T-helper 17 cell (primary cell): ENCODE measurements at places on chromosomes 2 and 18.

DNA sequence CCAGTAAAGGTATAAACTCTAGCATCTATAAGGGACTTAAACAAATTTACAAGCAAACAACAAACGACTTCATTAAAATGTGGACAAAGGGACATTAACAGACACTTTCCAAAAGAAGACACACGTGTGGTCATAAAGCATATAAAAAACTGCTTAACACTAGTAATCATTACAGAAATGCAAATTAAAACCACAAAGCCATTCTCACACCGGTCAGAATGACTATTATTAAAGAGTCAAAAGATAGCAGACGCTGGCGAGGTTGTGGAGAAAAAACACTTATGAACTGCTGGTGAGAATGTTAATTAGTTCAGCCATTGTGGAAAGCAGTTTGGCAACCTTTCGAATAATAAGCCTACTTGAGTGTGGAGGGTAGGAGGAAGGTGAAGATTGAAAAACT, 217.1 kb upstream of the DLGAP1 start:
- DNase-seq = no peak

DNA sequence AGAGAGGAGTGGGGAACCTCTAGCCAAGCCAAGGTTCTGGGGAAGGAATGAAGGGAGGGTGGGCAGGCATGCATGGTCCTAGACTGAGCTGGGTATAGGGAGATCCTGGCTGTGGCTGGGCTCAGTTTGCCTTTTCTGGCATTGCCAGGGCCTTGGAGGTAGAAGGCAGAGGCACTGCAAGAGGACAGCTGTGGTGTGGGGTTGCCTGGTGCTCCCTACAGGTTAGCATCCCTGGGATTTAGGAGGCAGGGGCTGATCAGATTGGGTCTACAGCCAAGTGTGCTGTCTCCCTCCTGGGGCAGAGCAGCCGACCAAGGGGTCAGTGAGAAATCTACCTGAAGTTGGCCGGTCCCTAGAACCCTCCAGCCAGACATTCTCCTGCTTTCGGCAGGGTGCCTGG, 15.9 kb downstream of the ABCG8 start:
- no peak for DNase-seq

- DNase-seq = no peak
Observed at GRCh38 chr2:237547841-237548416, 18.4 kb upstream of the PRLH start.

DNA sequence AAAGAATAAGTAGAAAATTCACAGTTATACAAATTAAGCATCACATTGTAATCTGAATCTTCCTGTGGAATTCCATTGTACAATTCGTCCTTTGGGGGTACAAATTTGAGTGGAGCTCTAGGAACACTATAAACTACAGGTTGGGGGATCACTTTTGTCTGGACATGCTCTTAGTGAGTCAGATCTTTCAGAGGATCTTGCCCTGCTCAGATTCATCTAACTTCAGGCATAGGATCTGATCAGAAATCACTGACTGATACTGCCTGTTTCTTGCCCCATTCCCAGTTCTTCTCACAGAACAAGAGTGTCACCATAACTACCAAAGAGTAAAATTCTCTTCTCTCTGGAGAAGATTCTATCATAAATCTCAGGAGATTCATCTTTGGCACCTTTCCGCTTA, 10.7 kb upstream of the VSNL1 start:
- no peak for DNase-seq

GRCh38 chr2:44126106-44126797, 42.4 kb upstream of the PPM1B start:
- DNase-seq = no peak

GRCh38 chr2:20626698-20627513, 24.0 kb downstream of the HS1BP3 start:
- DNase-seq = no peak
